ENCODE measurements at places on chromosomes 2 and 18. TPM values are rescaled to one million over a fixed set of nuclear protein-coding genes. Genes with fewer than 3 reads are reported as not detected.

DNA sequence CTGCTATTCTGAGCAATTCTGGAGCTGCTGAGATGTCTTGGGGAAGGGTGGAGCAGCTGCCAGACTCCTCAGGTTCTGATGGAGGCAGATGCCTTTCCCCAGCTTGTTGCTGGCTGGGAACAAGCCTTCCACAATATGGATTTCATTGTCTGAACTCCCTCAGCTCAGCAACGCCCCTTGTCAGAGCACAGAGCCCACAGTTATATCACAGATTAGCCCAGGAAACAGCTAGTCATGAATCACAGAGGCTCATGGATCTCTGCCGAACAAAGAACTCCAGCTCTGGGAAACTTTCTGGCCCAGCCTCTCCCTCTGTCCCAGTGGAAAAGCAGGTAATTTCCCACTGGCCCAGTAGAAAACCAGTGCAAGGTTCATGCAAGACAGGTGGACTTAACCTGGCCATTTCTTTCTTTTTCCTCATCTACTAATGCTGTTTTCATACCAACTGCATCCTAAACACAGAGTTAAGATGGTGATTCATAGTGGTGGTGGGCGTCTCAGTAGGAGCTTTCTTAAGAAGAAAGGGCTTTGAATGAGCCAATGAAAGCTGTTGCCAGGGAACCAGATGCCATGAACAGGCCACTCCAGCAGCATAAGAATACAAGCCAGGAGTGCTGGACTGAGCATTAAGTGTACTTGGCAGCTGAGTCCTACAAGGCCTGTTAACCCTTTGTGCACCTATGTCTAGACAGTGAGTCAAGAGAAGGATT lies 8.7 kb upstream of the KIAA2012 start:
- H3K36me3 ChIP-seq: no peaks in the 10 kb centered on the region
- no peaks in the 10 kb centered on the region for H3K4me1 ChIP-seq
- H3K4me3 ChIP-seq: no peak overlapping the region
- DNase-seq: no peak
- no peaks in the 10 kb centered on the region for H3K27me3 ChIP-seq

DNA sequence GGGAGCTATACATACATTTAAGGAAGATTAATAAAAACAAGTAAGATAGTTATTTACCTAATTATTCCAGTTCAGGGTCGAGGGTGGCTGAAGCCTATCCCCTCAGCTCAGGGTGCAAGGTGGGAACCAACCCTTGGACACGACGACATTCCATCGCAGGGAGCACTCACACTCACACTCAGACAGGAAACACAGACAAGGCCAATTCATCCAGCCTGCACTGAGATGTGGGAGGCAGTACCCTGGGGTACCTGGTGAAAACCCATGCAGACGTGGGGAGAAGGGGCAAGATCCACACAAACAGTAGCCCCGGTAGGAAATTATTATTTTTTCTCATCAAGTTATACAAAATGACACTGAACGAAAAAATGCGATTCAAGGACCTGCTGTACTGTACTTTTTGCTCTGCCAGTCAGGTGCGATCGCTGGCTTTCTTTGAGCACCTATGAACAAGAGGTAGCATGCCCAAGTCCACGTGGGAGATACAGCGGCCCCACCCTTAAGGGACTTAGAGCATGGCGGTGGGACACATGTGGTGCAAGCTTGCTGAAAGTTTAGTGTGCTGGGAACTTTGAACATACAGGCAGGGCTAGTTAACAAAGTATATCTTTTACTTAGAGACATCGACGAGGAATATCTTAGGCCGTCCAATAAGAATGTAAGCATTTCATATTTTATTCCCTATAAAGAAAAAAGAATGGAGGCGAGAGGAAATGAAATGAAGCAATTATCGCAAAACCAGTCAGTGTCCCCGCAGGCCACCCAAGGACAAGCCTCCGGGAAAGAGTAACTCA lies 624 bp downstream of the METTL8 start:
- peak; percentile 35 for DNase-seq
- H3K4me3 ChIP-seq: peak overlapping the region; percentile 71
- no peaks in the 10 kb centered on the region for H3K36me3 ChIP-seq
- peak overlapping the region; percentile 95 for H3K27ac ChIP-seq
- no peaks in the 10 kb centered on the region for H3K4me1 ChIP-seq

GRCh38 chr2:72134997-72135800 lies 12.5 kb downstream of the CYP26B1 start:
- no peak overlapping the region for H3K4me3 ChIP-seq
- no peaks in the 10 kb centered on the region for H3K36me3 ChIP-seq
- H3K27ac ChIP-seq: no peak overlapping the region

- H3K4me3 ChIP-seq: no peak overlapping the region
- no peaks in the 10 kb centered on the region for H3K36me3 ChIP-seq
- H3K27me3 ChIP-seq: no peaks in the 10 kb centered on the region
- H3K27ac ChIP-seq: no peak overlapping the region
- DNase-seq: no peak
Measured at GRCh38 chr2:213057977-213058376, 93.4 kb downstream of the IKZF2 start.

DNA sequence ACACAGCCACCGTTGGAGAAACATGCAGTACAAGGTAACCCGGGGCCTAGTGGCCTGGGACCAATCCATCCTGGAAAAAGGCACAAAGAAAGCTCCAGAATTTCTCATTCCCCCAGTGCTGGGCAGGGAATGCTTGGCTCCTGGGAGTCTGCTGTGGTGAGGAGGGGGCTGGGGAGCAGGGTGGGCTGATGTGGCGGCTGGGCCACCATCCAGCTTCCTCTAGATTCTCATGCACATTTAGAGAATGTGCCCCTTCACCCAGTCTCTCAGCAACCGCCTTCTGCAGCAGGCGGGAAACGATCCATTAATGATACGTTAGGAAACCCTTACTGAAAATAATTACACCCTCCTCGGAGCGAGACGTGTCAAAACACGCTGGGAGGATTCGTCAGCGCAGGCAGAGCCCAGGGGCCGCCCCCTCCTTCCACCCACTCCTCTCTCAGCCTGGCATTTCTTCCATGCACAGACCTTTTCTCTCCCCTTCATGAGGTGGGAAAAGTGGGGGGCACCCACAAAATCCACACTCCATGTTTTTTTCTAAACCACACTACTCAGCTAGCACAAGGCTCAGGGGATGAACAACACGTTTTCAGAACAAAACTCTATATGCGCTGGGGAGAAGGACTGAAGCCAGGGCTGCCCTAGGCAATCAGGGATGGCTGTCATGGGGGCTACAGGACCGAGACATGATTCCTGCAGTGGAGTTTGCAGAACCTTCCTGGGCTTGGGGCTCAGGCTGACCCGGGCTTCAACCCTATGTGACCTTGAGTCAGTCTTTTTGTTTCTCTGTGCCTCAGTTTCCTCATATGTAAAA lies 56.1 kb upstream of the SMAD7 start:
- no peaks in the 10 kb centered on the region for H3K27me3 ChIP-seq
- H3K4me3 ChIP-seq: no peak overlapping the region
- H3K4me1 ChIP-seq: no peaks in the 10 kb centered on the region
- DNase-seq: no peak
- no peaks in the 10 kb centered on the region for H3K36me3 ChIP-seq
- no peak overlapping the region for H3K27ac ChIP-seq

- no peak overlapping the region for H3K27ac ChIP-seq
- no peaks in the 10 kb centered on the region for H3K36me3 ChIP-seq
- H3K4me1 ChIP-seq: no peaks in the 10 kb centered on the region
- DNase-seq: no peak
- H3K27me3 ChIP-seq: no peaks in the 10 kb centered on the region
Measured at GRCh38 chr18:22493940-22494339, 76.2 kb upstream of the CTAGE1 start.

FZD7 gene
- total RNA-seq: 12.5 TPM

CRYGC gene
- total RNA-seq: not detected

- H3K27me3 ChIP-seq: no peaks in the 10 kb centered on the region
- DNase-seq: no peak
- no peak overlapping the region for H3K27ac ChIP-seq
- no peak overlapping the region for H3K4me3 ChIP-seq
- no peaks in the 10 kb centered on the region for H3K4me1 ChIP-seq
- H3K36me3 ChIP-seq: no peaks in the 10 kb centered on the region
Measured at GRCh38 chr2:2572393-2573204, 241.5 kb upstream of the MYT1L start.

C2orf15 gene
- 2.6 TPM for total RNA-seq

RAB11FIP5 gene
- 20.6 TPM for total RNA-seq

GRCh38 chr18:5543036-5543680 lies 639 bp downstream of the EPB41L3 start:
- H3K4me1 ChIP-seq: no peaks in the 10 kb centered on the region
- H3K27me3 ChIP-seq: peaks cover 16% of the 10 kb centered on the region
- no peaks in the 10 kb centered on the region for H3K36me3 ChIP-seq

STARD6 gene
- not detected for total RNA-seq

- DNase-seq: no peak
- H3K4me3 ChIP-seq: no peak overlapping the region
- no peak overlapping the region for H3K27ac ChIP-seq
Measured at GRCh38 chr2:195594248-195594647, 62.8 kb upstream of the SLC39A10 start.

TMEM17 gene
- 3.4 TPM for total RNA-seq

GRCh38 chr2:75432761-75433361 lies 127.9 kb downstream of the EVA1A start:
- DNase-seq: no peak
- no peaks in the 10 kb centered on the region for H3K4me1 ChIP-seq
- H3K27ac ChIP-seq: no peak overlapping the region

HOXD13 gene
- not detected for total RNA-seq

GRCh38 chr2:222102575-222103349 lies 196.0 kb downstream of the PAX3 start:
- no peak overlapping the region for H3K27ac ChIP-seq
- H3K27me3 ChIP-seq: peaks cover 8% of the 10 kb centered on the region
- DNase-seq: no peak
- no peaks in the 10 kb centered on the region for H3K36me3 ChIP-seq
- no peaks in the 10 kb centered on the region for H3K4me1 ChIP-seq
- no peak overlapping the region for H3K4me3 ChIP-seq

DNA sequence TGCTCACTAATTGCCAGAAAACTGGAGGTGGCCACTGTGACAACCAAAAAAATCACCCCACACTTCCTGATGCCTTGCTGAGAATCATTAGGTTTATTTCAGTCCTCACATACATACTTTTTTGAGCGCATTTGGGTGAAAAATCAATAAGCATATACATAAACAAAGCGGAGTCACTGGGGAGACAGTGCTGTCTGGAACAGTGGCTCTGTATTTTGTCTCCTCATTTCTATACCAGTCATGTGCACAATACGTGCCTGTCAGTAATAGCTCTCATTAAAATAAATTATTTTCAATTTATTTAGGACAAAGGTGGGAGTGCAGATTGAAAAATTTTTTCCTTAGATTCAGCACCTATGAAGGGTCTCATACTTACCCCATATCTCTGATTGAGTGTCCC lies 48.2 kb downstream of the CXCR4 start:
- no peaks in the 10 kb centered on the region for H3K27me3 ChIP-seq
- H3K36me3 ChIP-seq: no peaks in the 10 kb centered on the region
- H3K4me3 ChIP-seq: no peak overlapping the region
- H3K4me1 ChIP-seq: no peaks in the 10 kb centered on the region
- no peak for DNase-seq

GRCh38 chr18:52897611-52898484 lies 557.9 kb downstream of the DCC start:
- no peaks in the 10 kb centered on the region for H3K27me3 ChIP-seq
- DNase-seq: no peak
- no peak overlapping the region for H3K27ac ChIP-seq
- no peaks in the 10 kb centered on the region for H3K36me3 ChIP-seq

DNA sequence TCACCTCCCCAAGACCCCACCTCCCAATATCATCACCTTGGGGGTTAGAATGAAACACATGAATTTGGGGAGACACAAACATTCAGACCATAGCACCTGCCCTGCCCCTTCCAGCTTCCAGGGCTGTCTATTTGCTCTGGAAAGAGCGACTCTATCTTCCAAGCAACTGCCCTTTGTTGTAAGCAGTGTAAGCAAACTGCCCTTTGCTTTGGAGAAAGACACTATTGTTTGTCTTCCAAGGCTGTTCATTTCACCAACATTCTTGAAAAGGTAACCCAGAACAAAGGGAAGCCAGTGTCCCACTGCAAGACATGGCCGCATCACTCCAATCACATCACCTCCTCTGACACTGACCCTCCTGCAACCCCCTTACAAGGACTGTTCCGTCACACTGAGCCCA lies 16.9 kb upstream of the SEH1L start:
- no peak overlapping the region for H3K27ac ChIP-seq
- no peaks in the 10 kb centered on the region for H3K36me3 ChIP-seq
- H3K4me1 ChIP-seq: no peaks in the 10 kb centered on the region
- DNase-seq: no peak
- H3K4me3 ChIP-seq: no peak overlapping the region

PER2 gene
- total RNA-seq: 16.1 TPM

DNA sequence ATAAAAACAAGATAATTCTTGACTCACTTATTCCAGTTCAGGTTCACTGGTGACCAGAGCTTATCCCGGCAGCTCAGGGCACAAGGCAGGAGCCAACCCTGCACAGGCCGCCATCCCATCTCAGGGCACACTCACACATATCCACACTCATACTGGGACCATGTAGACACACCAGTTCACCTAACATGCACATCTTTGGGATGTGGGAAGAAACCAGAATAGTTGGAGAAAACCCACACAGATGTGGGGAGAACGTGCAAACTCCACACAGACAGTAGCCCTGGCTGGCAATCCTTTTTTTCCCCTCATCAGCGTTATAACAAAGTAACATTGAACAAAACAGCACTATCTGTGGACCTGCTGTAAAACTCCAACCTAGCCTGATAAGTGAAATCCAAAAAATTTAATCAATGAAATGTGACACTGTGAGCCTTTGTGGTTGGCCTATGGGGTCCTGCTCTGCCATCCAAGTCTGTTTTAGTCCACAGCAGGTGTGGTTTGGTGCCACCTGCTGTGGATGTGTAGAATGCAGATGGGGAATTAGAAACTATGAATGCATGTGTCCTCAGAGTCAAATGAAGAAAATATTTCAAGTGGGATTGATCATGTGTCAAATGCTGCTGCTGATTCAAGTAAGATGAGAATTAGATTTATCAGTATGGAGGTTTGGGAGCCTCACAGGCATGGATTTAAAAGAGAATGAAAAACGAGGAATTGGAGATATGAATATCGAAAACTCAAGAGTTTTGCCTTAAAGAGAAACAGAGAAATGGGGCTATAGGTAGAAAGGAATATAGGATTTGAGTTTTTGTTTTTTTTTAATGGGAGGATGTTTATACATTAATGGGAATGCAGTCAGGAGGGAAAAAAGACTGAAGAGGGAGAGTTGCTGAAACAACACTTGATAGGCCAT lies 47.0 kb downstream of the UGP2 start:
- no peaks in the 10 kb centered on the region for H3K36me3 ChIP-seq
- H3K4me1 ChIP-seq: no peaks in the 10 kb centered on the region
- no peak overlapping the region for H3K4me3 ChIP-seq
- H3K27me3 ChIP-seq: no peaks in the 10 kb centered on the region
- H3K27ac ChIP-seq: peak overlapping the region; percentile 3
- DNase-seq: no peak

MC2R gene
- total RNA-seq: not detected

SLC16A14 gene
- total RNA-seq: 7.5 TPM

GRCh38 chr2:192983173-192983572 lies 788.4 kb upstream of the TMEFF2 start:
- H3K4me3 ChIP-seq: no peak overlapping the region
- H3K27me3 ChIP-seq: no peaks in the 10 kb centered on the region
- no peak overlapping the region for H3K27ac ChIP-seq
- H3K36me3 ChIP-seq: no peaks in the 10 kb centered on the region
- no peaks in the 10 kb centered on the region for H3K4me1 ChIP-seq
- no peak for DNase-seq

GRCh38 chr2:65129286-65129825 lies 550 bp downstream of the RAB1A start:
- DNase-seq: peak; percentile 55
- H3K27me3 ChIP-seq: no peaks in the 10 kb centered on the region
- no peaks in the 10 kb centered on the region for H3K4me1 ChIP-seq
- no peaks in the 10 kb centered on the region for H3K36me3 ChIP-seq
- H3K4me3 ChIP-seq: peak overlapping the region; percentile 86
- peak overlapping the region; percentile 99 for H3K27ac ChIP-seq
